Kidney capillary endothelial cell (primary cell): ENCODE measurements at places on chromosomes 1 and 21.
A peak's percentile ranks its signal among the peaks of the same experiment; 100 is the strongest.

GRCh38 chr1:240171907-240172306 lies 80.2 kb downstream of the FMN2 start:
- no peak for DNase-seq

- peak; percentile 21 for DNase-seq
These were observed 1.3 kb downstream of the FNBP1L start for GRCh38 chr1:93448983-93449804.

DNA sequence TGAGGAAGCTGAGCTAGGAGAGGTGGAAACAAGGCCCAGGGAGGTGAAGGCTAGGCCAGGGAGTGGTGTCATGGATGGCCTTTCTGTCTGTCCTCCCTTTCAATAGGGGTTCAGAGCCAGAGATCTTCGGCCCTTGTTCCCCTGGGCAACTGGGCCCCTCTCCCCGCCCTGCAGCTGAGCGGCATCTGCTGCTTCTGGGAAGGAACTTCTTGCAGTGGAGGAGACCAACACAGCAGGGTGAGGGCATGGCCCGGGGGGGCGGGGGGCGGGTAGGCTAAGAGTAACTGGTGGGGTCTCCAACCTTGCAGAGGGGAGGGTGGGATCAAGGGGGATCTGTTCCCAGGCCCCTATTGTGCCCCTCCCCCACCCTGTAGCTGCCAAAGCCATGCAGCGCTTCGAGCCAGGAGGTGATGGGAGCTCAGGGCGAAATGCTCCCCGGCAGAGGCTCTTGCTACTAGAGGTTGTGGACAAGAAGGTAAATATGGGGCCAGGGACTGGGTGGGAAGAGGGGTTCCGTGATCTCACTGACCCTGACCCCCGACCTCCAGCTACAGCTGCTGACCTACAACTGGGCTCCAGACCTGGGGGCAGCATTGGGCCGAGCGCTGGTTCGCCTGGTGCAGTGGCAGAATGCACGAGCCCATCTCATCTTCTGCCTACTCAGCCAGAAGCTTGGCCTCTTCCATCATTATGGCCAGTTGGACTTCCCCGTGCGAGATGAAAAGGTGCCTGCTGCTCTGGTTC lies 11.7 kb downstream of the HYI start:
- no peak for DNase-seq

DNA sequence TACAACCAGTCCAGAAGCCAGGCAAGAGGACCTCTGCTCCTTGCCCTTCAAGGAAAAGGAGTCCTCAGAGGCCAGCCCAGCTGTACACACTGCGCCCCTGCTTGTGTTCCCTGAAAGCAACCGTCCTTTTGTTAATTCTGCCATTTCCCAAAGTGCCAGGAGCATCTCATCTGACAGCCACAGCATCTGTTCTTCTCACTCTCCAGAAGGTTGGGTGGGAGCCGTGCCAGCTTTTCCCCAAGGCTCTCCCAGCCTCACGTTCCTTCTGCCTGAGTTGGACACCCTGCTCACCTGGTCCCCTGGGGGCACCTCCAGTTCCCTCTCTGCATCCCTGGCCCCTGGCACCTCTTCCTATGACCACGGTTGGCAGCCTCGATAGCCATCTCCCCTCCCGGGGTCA lies 10.5 kb upstream of the CNTN2 start:
- DNase-seq = no peak

GRCh38 chr1:12477314-12477713 lies 140.7 kb downstream of the DHRS3 start:
- no peak for DNase-seq

DNA sequence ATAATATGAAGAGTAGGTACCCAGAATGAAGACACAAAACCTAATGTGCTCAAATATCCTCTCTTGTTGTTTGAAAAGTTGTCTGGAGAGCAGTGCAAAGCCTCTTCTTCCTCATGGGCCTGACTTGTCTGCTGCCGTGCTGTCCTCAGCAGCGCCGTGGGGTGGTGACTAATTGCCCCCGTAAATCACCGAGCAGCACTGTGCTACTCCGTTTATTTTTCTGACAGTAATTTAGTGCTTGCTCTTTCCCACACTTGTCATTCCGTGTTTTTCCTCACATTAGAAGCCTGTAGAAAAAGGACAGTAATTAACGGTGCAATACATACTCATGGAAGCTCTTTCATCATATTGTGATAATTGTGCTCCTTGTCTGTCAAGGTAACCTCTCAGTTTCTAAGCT lies 114.8 kb upstream of the BARHL2 start:
- no peak for DNase-seq

- DNase-seq = no peak
These were observed 102.4 kb upstream of the TSPAN2 start for GRCh38 chr1:115191691-115192090.

- DNase-seq = no peak
These were observed 8.9 kb downstream of the CR2 start for GRCh38 chr1:207463021-207463420.

DNA sequence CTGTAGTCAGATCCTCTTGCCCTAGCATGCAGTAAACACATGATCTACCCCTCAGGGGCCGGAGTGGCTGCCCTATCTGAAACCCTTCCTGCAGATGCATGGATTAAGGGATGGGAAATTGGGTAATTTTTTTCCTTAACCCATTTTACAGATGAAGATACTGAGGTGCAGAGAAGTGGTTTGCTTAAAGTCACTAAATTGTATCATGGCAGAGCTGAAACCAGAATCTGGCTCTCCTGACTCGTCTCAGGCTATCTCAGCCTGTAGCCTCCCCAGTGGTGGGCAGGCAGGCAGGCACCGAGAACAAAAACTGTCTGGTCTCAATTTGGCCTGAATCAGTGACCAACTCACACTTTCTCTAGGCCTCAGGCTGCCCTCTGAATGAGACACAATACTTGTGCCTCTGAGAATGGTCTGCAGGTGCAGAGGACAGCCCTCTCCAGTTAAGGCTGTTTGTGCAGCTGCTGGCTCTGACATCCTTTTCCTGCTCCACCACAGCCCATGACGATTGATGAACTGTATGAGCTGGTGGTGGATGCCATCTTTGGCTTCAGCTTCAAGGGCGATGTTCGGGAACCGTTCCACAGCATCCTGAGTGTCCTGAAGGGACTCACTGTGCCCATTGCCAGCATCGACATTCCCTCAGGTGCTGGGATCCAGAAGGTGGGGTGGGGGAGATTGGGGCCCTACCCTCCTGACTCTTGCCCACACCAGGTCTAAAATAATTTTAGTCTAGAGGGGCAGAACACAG lies 1.5 kb downstream of the NAXE start:
- DNase-seq = no peak
